ENCODE measurements at places on chromosomes 7 and 10.

DNA sequence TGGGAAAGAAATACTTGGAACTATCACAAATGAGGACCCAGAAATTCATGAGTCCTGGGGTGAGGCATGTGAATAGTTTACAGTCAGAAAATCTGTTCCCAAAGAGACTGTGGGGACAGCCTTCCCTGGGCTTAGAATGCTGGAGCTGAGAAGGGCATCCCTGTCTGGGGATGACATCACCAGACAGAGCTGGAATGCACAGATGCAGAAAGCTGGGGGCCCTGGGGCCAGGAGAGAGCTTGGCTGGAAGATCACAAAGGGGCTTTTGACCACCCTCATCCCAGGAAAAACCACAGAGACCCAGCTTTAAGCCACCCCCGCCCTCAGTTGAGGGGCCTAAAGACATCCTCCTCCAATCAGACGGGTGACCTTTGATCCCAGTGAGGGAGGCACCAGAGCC, 264.5 kb downstream of the PLXNA4 start:
- no peak for DNase-seq

- DNase-seq, result peak; percentile 19
Measured at GRCh38 chr10:110460111-110460809, 37.4 kb upstream of the DUSP5 start.

DNA sequence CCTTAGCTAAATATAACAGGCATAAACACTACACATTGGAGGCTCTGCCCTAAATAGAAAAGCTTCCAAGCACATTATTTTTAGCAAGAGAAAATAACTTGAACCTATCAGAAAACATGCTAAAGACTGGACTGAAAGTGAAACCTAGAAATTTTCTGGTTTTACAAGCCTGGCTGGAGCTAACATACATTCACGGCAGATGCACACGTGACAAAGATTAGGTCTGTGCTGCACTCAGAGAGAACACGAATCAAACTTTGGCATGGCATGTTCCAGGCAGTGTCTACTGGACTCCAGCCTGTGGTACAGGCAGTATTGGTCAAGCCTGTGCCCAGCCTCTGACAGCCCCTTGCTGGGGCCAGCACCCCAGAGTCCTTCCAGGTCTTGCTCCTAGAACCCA, 94.1 kb upstream of the PCBD1 start:
- DNase-seq, result no peak

DNA sequence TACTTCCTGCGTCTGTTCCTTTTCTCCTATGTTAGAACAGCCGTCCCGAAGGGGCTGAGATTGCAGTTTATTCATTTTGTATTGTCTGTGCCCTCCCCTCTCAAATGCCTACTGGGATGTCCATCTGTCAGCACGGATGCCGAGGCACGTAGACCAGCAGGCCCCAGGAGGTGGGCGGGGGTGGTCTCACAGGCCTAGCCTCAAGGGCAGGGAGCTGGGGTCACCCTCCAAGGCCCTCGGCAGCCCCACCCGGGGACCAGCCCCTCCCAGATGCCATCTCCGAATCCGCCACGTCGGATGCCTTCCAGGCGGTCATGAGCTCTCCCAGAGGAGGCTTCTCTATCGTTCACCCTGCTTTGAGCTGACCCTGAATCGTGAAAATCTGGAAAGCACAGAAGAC, 59.7 kb downstream of the ELFN1 start:
- DNase-seq, result no peak

GRCh38 chr10:29408847-29409240, 120.0 kb downstream of the LYZL1 start:
- no peak for DNase-seq

DNA sequence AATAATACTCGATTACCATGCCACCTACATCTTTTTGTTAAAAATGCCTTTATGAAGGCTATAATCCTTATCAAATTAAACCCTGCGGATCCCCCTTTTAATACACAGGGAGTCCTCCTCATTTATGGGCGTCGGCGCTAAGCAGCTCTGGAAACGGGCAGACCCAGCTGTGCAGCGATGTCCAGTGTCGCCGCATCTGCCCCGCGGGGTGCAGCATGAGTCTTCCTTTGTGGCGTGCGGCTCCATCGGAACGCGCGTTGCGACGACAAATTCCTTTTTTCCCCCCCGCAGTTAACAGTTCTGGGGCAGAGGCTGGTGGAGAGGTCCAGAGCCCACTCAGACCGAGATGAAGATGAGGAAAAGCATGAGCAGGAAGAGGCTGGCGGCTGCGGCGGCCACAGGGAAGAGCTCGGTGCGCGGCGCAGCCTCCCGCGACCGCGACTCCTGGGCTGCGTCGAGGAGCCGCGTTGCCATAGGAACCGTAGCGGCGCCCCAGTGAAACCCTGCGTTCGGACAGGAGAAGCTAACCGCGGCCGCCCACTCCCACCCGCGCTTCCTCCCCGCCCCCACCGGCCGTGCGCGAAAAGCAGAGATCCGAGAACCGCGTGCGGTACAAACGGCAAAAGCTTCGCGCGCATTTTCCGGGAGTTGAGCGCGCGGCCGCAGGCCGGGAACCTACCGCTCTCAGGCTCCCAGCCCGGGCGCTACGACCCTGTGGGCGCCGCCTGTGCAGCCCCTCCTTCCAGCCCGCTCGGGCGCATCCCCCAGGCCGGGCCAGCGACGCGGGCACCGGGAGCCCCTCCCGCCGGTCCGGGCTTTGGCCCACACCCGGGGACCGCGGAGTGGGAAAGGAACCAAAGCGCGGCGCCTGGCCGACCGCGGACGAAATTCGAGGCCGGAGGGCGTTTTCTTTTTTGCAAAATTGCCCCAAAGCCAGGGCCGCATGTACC, 130.6 kb downstream of the SPAG6 start:
- DNase-seq, result no peak

- no peak for DNase-seq
Measured at GRCh38 chr10:48803801-48804584, 119.3 kb downstream of the WDFY4 start.

DNA sequence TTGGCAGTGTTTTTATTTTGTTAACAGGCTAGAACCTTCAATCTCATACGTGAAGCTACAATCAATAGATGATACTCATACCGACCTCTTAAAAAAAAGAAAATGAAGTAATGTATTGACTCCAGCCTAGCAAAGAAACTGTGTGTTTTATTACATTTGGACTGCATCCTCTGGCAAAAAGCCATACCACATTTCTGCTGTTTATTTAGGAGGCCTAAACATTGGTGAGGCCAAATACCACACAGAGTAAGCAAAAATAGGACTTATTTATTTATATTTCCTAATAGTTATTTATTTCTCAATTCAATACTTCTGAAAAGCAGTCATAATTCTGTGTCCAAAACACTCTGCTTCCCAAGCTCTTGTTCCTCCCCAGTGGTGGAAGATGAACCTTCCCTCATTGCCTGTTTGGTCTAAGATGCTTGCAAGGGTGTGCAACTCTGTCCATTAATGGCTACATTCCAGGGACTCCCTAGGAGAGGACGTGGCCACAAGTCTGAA, 398.8 kb upstream of the KLF6 start:
- DNase-seq, result no peak

DNA sequence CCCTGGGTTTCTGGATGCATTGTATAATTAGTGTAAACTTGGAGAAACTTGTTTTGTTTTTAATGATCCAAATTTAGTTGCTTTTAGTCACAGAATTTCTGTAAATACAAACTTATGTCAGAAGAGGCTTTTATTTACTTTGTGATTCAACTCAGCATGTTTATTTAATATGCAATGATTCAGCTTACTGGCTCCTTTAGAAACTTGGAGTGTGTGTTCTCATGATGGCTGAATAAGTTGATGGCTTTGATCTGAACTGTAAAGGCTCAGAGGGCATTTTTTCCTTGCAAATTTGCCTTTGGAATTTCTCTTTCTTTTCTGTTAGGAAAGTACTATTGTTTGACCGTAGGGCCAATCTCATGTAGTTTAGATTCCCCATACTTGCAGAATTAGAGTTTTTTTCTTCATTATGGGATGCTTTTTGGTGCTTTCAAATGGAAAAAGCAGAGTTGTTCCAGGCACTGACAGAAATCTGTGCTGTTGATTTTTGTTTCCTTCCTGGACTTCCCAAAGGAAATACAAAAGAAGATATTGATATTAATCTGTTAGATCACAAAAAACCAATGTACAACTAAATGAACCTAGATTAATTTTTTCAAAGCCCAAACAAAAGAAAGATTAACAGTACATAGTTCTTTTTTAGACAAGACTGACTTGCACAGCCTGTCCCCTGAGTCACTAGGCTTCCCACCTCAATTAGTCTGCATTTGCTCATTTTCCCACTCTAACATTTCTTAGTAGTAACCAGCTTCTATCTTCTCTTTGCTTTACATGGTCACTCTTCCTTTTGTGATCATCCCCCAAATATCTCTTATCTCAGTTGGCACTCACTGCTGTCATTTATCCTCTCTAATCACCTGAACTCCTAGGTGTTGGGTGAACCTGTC, 96.8 kb upstream of the AGR3 start:
- DNase-seq, result no peak

- no peak for DNase-seq
Measured at GRCh38 chr10:20147684-20148083, 331.5 kb downstream of the PLXDC2 start.

- DNase-seq, result no peak
Measured at GRCh38 chr10:75245354-75246250, 9.8 kb upstream of the COMTD1 start.

GRCh38 chr7:35333265-35333664, 79.4 kb upstream of the TBX20 start:
- no peak for DNase-seq

GRCh38 chr7:14836571-14837189, 65.9 kb downstream of the DGKB start:
- DNase-seq, result no peak

GRCh38 chr7:71900556-71900955, 511.6 kb downstream of the CALN1 start:
- no peak for DNase-seq

GRCh38 chr10:105347487-105347886, 706.4 kb downstream of the SORCS3 start:
- no peak for DNase-seq

DNA sequence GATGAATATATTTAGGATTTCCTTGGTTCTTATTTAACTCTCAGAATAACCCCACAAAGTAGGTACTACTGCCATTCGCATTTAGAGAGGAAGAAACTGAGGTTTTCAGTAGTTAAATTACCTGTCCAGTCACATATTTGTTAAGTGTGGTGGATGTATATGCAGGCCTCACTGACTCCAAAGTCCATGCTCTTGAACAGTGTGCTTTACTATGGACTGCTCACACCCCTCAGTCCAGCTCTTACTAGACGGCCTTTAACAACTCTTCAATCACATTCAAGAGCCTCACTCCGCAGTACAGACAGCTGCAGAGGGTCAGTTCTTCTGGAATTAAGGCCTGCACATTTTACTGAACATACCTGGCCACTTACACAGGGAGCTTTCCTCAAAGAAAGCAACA, 36.2 kb downstream of the ZNF248 start:
- DNase-seq, result no peak

DNA sequence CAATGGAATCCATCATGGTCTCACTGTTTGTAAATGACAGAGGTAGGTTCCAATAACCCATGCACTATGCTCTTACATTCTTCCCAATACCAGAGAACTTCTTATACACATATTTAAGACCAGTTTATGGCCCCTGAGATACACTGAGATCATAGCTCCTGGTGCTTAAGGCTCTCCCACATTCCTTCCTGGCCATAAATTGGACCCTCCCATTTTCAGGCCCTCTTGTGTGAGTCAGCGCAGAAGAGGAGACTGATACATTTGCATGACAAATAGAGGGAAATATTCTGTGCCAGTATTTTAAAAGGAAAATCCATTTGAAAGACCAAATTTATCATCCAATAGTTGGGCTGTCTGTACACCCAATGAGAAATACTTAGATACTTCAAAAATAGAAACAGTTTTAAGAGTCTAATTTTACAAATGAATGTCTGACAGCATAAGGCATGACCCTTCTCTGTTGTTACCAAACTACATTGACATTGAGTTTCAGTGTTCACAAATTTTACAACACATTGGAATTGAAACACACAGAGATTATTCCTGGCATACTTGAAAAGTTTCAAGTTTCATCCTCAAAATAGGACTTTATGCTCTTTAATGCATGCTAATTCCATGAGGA, 35.3 kb downstream of the SLC16A9 start:
- DNase-seq, result no peak

DNA sequence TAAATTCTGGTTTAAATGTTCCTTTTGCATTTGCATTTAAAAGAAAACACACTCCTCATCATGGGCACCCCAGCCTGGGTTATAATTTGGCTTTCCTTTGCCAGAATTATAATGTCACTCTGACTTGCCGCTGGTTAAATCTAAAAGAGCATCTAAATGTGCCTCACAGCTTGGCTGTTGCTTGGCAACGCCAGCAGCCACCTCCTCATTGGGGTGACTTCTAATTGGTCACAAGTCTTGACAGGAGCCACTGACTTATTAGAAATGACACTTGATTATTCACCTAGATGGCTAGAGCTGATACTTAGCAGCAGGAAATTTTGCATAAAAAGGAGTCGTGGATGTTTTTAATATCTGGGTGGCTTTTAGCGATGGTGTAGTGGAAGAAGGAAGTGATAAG, 114.3 kb downstream of the TBXAS1 start:
- DNase-seq, result no peak

DNA sequence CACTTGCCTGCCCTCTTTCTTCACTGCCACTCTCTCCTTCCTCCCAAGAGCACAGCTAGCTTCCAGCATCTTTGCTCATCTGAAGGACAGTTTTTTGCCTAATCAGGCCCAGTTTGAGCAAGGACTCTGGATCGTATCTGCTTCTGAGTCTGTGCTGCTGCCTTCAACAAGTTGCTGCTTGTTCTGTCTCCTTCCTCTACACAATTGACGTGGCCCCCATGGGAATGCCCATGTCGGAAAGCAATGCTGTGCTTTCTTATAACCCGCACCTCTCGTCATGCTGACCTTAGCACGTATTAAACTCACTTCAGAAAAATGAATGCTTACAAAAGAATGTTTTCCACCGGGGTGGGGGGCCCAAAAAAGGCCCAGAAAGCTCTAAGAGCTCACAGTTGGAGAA, 324.7 kb upstream of the C7orf33 start:
- DNase-seq, result no peak

DNA sequence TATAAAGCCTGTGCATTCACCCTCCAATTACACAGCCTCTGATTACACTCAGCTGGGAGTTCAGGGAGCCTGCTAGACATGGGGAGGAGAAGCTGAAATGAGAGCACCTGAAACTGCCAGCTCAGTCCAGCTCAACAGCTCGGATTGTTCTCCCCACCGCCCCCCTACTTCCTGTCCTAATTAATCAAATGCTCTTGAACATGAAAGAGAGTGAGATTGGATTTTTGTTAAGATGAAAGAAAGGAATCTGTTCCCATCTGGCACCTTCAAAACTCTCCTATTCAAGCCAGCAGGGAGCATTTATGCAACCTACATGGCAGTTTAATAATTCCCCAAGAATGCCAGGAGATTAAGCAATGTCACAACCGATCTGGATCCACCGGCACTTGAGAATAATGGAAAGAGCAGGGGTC, 98.0 kb downstream of the NPSR1 start:
- no peak for DNase-seq
